ENCODE measurements at places on chromosomes 12 and 14. TPM values are rescaled to one million over a fixed set of nuclear protein-coding genes. Genes with fewer than 3 reads are reported as not detected.

TMEM30B gene
- total RNA-seq = 17.8 TPM

AKAP5 gene
- 2.8 TPM for total RNA-seq

ALDH1L2 gene
- 3.5 TPM for total RNA-seq

E2F7 gene
- total RNA-seq = 19.8 TPM

CLEC2A gene
- total RNA-seq = 3.5 TPM

KCNC2 gene
- total RNA-seq = not detected

SYNDIG1L gene
- 1.9 TPM for total RNA-seq

LRCOL1 gene
- total RNA-seq = 0.24 TPM

RNF212B gene
- 0.46 TPM for total RNA-seq

COL2A1 gene
- total RNA-seq = 24.3 TPM

- no peak for DNase-seq
Observed at GRCh38 chr12:92706594-92706993, 3.8 kb downstream of the PLEKHG7 start.

DNA sequence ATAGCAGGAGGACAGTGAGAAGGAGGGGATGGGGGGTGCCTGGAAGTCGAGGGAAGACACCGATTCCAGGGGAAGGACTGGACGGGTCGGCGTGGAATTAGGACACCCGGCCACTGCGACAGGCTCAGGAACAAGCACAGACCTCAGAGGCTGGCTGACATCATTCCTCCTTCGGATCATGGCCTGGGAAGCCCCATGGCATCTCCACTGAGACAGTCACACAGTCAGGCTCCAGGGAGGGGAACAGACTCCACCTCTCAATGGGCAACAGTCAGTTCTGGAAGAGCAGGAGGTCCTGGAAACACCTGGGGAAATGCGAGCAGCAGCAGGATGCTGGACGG lies 67.9 kb upstream of the FBRSL1 start:
- no peak for DNase-seq

GRCh38 chr14:92922883-92923743 lies at the start of gene CHGA:
Gene CHGA (plus strand): TSS chr14:92923150. CDS start chr14:92923360, 210 bp downstream.
- peak; percentile 86 for DNase-seq

GRCh38 chr14:23528555-23528954 lies 23.0 kb downstream of the ZFHX2 start:
- peak; percentile 52 for DNase-seq

DNA sequence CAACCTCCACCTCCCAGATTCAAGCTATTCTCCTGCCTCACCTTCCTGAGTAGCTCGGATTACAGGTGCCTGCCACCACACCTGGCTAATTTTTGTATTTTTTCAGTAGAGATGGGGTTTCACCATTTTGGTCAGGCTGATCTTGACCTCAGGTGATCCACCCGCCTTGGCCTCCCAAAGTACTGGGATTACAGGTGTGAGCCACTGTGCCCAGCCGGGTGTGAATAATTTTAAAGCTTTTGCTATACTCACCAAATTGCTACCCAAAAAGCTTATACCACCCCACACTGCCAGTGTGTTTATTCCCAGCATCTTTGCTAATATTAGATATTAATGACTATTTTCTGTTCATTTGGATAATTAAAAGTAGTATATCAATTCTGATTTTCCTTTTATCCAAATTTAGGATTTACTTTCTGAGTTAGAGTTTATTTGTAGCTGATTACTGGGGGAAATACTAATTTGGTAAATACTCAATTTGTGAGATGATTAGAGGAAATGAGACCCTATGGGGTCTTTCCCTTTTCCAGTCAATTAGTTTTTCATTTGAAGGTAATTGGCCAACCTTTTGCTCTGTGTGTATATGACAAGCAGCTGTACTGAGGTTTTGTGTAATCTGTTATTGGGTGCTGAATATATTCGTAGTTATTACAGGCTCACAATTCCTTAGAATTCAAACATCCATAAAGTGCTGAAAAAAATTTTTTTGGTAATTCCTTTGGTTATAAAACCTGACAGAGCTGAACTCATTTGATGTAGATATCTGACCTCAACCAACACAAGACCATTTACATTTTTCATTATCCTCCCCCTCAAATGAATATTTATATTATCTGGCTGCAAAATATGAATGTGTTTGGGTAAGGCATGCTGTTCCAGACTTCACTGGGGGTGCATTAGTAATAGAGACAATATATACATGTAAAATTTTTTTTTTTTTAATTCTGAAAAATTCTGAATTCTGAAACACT lies 73.6 kb downstream of the ANO6 start:
- DNase-seq = no peak

- no peak for DNase-seq
Observed at GRCh38 chr12:41941079-41941478, 203.6 kb downstream of the GXYLT1 start.

- no peak for DNase-seq
Observed at GRCh38 chr14:103517721-103518421, 4.8 kb downstream of the CKB start.

GRCh38 chr12:128970941-128971340 lies 117.7 kb downstream of the GLT1D1 start:
- no peak for DNase-seq

DNA sequence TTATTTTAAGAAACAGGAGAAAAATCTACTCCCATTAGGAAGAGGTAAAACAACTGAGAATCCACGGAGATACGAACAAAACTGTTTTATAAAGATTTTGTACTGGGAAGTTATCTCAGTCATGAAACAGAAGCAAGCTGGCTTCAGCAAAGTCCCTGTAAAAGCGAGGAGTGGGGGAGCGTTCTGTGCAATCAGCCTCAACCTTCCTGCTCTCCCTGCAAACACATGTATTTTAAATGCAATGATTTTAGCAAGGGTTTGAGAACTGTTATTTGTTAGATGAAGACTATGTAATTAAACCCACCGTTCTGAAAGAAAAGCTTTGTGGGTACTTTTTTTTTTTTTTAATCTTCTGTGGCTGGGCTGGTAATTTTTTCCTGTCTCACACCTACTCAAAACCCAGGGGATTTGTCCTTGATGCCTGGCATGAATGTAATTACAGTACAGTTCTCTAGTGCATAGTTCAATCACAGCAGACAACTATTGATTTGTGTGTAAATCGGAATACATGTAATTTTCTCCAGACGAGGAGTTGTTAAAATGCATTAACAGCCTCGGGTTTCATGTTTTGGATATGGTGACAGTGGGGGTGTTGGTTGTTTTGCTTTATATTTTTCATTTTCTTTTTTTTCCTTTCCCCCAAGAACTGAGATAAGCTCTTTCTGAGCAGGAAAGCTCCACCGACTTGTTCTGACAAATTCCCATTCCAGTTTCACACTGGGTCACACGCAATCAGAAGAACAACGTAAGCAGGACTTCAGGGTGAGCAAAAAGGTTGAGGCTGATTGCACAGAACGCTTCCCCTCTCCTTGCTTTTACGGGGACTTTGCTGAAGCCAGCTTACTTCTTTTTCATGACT lies 153.6 kb downstream of the PHLDA1 start:
- no peak for DNase-seq

DNA sequence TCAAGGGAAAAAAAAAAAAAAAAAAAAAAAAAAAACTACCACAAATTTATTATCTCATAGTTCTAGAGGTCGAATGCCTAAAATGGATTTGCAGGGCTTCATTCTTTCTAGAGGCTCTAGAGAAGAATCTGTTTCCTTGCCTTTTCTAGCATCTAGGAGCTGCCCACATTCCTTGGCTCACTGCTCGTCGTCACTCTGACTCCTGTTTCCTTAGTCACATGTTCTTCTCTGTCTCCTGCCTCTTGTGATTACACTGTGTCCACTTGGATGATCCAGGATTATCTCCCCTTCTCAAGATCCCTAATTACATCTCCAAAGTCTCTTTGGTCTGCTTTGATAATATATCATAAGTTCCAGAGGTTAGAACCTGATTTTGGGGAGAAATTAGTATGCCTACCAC lies 88.7 kb downstream of the HECTD1 start:
- no peak for DNase-seq

DNA sequence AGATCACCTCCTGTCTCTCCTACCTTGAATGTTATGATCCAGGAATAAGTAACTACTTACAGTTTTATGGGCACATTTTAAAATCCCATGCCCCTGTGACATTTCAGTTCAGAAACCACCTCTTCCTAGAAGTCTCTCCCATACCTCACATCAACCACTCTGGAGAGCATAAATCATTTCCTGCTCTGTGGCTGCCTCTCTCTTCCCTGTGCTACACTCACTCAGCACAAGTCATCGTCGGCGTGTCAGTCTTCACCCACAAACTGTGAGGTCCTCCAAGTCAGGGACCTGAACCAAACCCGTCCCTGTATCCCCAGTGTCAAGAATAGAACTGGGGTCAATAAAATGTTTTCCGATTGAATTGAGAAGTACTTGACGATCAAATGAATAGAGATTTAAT lies 863.3 kb downstream of the BCL11B start:
- no peak for DNase-seq

GRCh38 chr14:104680056-104680805 lies 9.2 kb upstream of the INF2 start:
- no peak for DNase-seq

GRCh38 chr14:71554959-71555612 lies 377.1 kb upstream of the RGS6 start:
- no peak for DNase-seq

DNA sequence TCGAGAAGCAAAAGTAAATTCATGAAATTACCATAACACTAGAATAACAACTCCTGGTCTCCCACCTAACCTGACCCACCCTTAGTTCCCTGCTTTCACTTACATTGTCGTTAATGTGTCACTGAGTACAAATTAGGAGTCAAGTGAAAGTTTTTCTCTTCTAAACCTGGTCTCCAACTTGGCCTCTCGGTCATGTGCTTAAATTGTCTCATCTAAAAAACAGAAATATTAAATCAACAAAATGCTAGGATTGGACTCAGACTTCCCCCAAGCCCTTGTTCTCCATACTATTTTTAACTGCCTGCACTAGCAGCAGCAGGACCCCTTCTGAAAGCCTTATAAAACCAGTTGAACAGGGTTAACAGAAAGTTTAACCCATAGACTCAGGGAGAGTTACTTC lies 1.8 kb upstream of the BTG1 start:
- DNase-seq = no peak

DNA sequence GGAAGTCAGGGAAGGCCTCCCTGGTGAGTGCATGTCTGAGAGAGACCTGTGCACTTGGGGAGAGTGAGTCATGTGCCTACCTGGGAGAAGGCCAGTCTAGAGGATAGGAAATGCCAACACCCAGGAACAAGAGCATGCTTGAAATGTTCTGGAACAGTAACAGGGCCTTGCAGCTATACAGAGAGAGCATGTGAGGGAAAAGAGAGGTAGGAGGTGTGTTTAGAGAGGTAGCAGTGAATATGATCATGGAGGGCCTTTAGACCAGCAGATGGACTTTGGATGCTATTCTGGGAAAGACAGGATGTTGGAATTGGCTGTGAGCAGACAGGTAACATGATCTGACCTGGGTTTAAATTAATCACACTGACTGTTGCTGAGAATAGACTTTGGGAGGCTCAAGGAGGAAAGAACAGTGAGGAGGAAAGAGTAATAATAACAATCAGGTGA lies 1143.6 kb downstream of the FLRT2 start:
- DNase-seq = no peak

DNA sequence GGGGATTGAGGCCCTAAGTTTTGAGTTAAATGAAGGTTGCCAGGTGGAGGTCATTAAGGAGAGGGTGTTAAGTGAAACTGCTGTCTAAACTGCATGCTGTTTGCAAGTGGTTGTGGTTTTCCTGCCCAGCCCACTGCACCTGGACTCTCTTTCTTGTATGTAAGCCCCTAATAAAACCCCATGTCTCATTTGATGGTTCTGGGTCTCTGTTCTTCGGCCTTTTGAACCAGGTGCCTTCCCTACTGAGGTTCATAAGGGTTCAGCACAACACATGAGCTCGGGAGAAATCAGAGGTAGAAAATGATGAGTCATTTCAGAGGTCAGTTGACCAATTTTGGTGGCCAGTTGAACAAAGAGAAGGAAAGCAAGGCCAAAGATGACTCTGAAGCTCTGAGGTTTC lies 382.5 kb downstream of the RPS29 start:
- DNase-seq = no peak

DNA sequence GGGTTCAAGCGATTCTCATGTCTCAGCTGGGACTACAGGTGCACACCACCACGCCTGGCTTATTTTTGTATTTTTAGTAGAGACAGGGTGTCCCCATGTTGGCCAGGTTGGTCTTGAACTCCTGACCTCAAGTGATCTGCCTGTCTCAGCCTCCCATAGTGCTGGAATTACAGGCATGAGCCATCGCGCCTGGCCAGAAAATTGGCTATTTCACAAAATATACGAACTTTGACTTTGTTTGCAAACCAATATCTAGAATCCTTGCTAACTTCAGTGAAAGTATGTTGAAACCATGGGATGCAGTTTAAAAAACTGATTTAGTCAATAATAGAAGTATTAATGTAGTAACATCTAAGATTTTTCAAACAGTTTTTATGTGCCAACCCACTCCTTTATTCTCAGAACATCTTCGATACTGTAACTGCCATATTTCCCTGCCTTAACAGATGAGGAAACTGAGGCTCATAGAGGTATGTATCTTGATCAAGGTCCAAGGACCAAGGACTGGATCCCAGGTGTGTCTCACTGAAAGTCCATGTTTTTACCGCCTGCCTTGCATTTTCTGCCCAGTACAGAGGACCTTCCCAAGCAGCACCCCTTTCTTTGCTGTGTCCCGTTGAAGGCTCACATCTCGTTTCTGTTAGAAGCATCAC lies 54.5 kb downstream of the SMOC1 start:
- DNase-seq = no peak

DNA sequence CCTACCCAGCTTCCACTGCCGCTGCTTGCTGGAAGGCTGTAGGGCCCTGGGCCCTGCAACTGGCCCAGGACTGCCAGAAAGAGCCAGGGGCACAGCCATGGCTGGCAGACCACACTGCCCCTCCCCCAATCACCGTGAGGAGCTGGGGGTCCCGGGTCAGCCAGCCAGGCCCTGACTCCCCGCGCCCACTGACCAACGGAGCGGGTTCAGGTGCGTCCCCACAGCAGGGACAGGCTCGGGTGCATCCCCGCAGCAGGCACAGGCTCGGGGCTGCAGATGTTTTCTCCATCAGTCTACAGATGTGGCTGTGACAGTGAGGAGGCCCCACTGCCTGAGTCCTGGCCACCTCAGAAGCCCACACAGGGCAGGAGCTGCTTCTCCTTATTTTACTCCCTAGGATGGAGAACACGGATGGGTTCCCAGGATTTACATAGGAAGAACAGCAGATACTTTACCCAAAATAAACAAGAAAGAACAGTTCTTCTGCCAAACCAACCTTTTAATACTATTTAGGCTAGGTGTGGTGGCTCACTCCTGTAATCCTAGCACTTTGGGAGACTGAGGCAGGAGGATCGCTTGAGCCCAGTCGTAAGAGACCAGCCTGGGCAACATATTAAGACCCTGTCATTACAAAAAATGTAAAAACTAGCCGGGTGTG lies 61.1 kb downstream of the TESC start:
- no peak for DNase-seq
